Neural progenitor cell (in vitro differentiated cells): ENCODE measurements at places on chromosomes 12 and 14.

GRCh38 chr14:99884834-99885648 lies 91.8 kb downstream of the EML1 start:
- DNase-seq, result peak; percentile 76

- no peak for DNase-seq
Measured at GRCh38 chr14:34750670-34751069, 36.3 kb upstream of the CFL2 start.

GRCh38 chr12:123444092-123445026 lies 7.9 kb upstream of the RILPL2 start:
- DNase-seq, result no peak

GRCh38 chr14:98008381-98009113 lies 1211.4 kb downstream of the VRK1 start:
- DNase-seq, result no peak

GRCh38 chr14:55126932-55127459 lies 2.1 kb upstream of the LGALS3 start:
- DNase-seq, result peak; percentile 49

DNA sequence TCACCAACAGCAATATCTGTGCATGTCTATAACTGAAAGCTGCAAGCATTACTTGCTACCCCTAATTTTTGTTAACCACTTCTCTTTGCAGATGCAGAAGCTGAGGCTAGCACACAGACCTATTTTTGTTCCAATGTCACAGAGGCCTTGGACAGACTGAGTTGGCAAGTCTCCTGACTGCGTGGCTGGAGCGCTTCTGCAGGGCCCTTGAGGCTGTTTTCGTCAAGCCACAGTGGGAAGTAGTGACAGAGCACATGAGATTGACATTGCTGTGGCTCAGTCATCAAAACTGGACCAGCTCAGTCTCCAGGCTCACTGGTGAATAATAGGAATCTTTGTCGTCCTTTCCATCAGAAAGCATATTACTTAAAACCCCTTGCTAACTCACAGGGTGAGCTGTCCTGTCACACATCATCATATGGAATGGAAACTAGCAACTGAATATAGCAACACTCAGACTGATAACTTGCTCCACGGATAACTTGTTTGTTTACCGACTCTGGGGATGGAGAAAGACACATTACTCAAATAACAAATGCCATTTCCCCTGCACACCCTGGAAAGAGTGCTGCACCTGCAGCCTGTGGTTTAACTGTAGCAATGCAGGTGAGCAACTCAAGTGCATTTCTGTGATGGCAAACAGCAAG lies 43.6 kb upstream of the DDX11 start:
- DNase-seq, result no peak

DNA sequence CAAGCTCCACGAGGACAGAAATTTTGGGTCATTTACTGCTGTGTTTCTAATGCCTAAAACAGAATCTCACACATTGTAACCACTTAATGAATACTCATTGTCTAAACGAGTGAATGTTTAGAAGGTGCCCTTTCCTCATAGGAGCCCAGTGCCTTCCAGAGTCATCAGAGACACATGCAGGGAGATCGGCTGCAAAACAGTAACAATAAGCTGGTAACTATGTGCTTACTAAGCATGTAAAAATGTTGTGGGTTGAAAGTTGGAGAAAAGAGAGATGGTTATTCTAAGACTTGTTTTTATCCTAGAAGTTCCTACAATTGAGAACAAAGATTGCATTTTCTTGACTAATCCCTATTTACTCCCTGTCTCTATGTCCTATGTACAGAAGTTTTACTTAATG lies 7.4 kb downstream of the TESPA1 start:
- DNase-seq, result no peak

- no peak for DNase-seq
Measured at GRCh38 chr12:12919666-12920435, 28.5 kb downstream of the GPRC5A start.

DNA sequence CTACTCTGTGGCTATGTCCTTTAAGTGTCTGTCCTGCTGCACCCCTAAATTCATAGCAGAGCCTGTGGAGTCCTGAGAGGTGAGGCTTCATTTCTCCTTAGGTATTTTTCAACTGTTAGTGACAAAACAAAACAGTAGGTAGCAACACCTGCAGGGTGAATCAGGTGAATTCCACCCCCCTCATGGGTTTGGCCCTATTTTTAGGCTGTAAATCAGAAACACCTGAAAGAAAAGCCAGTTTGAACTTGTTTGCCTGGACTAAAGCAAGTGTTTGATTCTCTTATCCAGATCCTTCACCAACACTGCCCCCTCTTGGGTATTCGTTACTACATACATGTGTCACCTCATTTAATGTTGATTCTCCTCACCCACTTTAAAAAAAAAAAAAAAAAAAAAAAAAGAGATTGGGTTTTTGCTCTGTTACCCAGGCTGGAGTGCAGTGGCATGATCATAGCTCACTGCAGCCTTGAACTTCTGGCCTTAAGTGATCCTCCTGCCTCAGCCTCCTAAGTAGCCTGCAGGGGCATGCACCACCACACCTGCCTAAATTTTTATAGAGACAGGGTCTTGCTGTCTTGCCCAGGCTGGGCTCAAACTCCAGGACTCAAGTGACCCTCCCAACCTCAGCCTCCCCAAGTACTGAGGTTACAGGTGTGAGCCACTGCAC lies 10.3 kb downstream of the TBPL2 start:
- DNase-seq, result peak; percentile 67

GRCh38 chr12:102118874-102119273 lies 1.0 kb downstream of the NUP37 start:
- no peak for DNase-seq

- no peak for DNase-seq
Measured at GRCh38 chr12:113689047-113689610, 217.5 kb upstream of the LHX5 start.

DNA sequence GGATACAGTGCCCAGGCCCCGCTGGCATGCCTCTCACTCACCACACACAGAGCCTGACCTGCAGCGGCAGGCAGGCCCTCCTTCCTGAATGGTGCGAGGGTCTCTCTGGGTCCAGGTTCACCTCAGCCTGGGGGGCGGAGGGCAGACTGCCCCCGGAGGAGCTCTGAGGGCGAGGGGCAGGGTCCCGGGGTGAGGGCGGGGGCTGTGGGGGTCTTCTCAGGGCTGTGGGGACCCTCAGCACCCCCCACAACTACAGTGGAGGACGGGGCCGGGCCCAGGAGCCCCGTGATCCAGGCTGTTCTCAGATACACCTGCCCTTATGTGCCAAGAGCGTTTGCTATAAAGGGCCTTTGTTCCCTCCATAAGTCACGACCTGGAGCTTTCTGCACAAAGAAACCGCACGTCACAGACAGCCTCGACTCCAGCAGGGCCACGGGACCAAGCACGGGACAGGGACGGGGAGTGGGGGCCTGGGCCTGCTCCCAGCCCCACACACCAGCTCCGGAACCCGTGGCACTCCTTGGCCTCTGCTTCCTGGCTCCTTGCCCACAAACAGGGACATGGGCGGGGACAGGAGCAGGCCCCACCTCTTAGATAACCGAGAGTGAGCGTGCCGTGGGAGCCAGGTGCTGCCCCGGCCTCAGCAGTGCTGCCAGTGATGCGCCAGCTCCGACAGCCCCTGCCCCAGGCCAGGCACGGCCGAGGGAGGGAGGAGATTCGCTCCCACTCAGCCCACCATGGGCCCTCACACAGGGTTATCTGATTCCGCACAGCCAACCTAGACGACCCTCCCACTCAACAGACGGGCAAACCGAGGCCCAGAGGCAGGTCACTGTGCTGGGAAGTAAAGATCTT lies 101.9 kb downstream of the RFLNA start:
- no peak for DNase-seq

DNA sequence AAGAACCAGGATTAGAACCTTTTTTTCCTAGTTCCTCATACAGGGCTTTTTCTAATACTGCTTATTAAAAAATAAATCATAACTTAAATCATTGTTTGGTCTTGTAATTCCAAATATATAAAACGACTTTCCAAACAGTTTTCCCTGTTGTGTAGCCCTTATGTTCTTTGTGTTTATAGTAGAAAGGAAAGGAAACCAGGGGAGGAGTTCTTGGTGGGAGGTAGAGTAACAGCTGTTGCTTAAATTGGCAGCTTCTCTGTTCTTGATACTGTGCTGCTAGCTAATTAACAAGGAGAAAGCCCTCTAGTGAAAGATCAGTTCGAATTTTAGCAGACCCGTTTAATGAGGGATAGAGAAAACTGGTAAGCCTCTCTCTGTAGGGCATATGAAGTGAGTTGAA lies 15.0 kb downstream of the SRP54 start:
- peak; percentile 55 for DNase-seq

GRCh38 chr14:92846162-92846897 lies 52.2 kb downstream of the GOLGA5 start:
- no peak for DNase-seq

- no peak for DNase-seq
Measured at GRCh38 chr12:28108599-28108998, 81.7 kb upstream of the CCDC91 start.

DNA sequence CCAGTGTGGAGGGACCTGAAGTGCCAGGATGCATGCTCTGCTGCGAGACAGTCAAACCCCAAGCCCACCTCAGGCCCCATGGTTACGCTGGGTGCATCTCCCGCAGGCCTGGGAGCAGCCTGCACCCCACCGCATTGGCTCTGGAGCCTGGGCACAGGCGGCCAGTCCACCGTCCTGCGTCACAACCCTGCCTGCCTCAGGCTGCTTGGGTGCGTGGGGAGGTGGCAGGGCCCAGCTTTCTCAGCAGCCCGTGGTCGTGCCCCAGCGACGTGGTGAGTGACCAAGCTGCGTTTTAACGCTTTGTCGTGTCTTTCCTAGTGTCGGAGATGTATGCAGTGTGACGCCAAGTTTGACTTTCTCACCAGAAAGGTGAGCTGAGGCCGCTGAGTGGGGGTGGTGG lies 10.9 kb downstream of the ZFYVE21 start:
- DNase-seq, result no peak

DNA sequence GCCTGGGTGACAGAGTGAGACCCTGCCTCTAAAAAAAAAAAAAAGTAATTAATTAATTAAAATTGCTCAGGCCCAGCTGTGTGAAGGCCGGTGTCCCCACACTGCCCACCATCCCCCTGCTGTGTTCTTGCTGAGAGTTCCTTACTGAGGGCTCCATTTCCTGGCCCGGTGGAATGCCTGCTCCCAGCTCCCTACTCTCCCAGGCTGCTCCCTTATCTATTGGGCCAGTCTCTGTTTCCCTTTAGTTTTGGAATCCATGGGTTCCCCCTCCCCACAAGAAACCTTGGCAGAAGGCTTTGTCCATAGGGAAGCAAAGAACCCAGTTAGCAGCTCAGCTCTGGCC lies 19.0 kb downstream of the MLXIP start:
- no peak for DNase-seq

DNA sequence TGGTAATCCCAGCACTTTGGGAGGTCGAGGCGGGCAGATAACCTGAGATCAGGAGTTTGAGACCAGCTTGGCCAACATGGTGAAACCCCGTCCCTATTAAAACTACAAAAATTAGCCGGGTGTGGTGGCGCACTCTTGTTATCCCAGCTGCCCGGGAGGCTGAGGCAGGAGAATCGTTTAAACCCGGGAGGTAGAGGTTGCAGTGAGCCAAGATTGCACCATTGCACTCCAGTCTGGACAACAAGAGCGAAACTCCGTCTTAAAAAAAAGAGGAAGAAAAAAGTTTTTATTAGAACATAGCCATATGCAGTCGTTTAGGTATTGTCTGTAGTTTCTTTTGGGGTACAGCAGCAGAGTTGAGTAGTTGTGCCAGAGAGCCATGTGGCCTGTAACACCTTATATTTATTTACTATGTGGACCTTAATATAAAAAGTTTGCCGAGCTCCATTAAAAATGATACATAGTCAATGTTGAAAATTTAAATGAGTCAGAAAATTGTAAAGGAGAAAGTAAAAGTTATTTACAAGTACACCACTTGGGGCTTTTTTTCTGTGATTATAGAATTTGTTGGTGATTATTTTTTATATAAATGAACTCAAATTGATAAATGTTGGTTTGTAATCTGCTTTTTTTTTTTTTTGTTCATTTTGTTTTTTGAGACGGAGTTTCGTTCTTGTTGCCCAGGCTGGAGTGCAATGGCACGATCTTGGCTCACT lies 2.2 kb downstream of the ADIPOR2 start:
- DNase-seq, result no peak

DNA sequence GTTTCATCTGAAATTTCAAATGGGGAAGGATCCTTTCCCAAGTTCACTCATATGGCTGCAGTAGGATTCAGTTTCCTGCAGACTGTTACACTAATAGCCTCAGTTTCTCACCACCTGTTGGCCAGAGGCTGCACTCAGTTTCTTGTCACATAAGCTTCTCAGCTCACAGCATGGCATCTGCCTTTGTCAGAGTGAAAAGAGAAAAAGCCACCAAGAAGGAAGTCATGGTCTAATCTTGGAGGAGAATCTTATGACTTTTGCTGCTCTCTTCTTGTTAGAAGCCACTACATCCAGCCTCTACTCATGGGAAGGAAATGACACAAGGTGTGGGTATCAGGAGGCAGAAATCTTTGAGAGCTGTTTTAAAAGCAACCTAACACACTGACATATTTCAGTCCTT lies 39.4 kb upstream of the BTG1 start:
- DNase-seq, result no peak

- DNase-seq, result no peak
Measured at GRCh38 chr12:47155457-47156166, 75.9 kb upstream of the AMIGO2 start.

DNA sequence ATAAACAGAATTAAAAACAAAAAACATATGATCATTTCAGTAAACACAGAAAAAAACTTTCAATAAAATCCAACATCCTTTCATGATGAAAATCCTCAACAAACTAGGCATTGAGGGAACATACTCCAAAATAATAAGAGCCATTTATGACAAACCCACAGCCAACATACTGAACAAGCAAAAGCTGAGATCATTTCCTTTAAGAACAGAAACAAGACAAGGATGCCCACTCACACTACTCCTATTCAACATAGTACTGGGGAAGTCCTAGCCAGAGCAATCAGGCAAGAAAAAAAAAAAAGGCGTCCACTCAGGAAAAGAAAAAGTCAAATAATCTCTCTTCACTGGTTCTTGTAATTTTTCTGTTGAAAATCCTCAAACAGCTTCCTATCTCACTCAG lies 30.1 kb downstream of the MRPL42 start:
- no peak for DNase-seq

DNA sequence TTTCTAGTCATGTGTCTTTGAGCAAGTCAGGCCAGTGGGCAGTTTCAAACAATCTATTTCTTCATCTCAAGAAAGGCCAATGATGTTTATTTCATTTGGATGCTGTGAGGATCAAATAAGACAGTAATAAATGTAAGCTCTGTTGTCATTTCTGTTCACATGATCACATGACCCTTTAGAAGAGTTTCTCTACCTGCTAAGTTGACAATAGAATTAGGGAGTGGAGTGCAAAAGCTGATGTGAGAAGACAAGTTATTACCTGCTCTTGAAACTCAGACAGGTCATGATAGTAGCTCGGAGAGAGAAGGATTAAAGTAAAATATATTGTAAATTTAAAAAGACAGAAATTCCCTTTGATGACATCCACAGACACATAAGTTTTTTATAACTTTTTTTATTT lies 37.3 kb upstream of the DCN start:
- DNase-seq, result no peak

- no peak for DNase-seq
Measured at GRCh38 chr12:25263594-25263993, 12.9 kb upstream of the KRAS start.

GRCh38 chr14:24839617-24840203 lies 205.7 kb upstream of the GZMB start:
- no peak for DNase-seq
